Esophagus (tissue), 2 donors: ENCODE measurements at places on chromosomes 4 and X. TPM values are rescaled to one million over a fixed set of nuclear protein-coding genes. Genes with fewer than 3 reads are reported as not detected.

LRIT3 gene
- 0.11 TPM for polyA plus RNA-seq

HERC6 gene
- 8.7 TPM for polyA plus RNA-seq

CENPVL1 gene
- polyA plus RNA-seq = not detected

CENPVL2 gene
- polyA plus RNA-seq = not detected

GEMIN8 gene
- 14.4 TPM for polyA plus RNA-seq

PCDH7 gene
- polyA plus RNA-seq = 7.4 TPM

TLR6 gene
- 0.21 TPM for polyA plus RNA-seq

SPATA18 gene
- polyA plus RNA-seq = 2.5 TPM

PPA2 gene
- polyA plus RNA-seq = 86.8 TPM

UGT2B10 gene
- polyA plus RNA-seq = not detected

SAGE1 gene
- not detected for polyA plus RNA-seq

SMPX gene
- polyA plus RNA-seq = 0.41 TPM

PLS3 gene
- polyA plus RNA-seq = 59.6 TPM

GPAT3 gene
- 4.4 TPM for polyA plus RNA-seq

SATL1 gene
- 0.02 TPM for polyA plus RNA-seq

ADGRG4 gene
- polyA plus RNA-seq = not detected
